Urinary bladder (tissue), 4 donors: ENCODE measurements at places on chromosomes 12 and 14. TPM values are rescaled to one million over a fixed set of nuclear protein-coding genes. Genes with fewer than 3 reads are reported as not detected.

GRCh38 chr12:45674181-45674977 is 55.1 kb upstream of the ARID2 start:
- no peak for DNase-seq

DNA sequence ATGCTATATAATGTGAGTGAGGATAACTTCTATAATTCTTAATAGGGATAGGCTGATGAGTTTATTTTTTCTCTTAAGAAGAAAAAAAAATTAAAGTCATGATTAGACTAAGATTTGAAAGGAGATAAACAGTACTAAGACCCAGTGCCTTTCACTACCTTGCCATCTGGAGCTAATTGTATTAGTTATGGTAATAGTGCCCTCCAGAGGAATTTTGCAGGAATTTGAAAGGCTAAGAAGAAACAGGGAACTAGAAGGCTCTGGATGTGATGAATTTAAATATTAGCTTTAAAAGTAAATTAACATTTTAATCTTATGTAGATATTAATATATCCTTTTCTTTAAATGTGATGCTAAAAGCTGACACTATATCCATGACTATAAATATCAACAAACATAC is 36.6 kb upstream of the PIK3C2G start:
- DNase-seq: no peak

DNA sequence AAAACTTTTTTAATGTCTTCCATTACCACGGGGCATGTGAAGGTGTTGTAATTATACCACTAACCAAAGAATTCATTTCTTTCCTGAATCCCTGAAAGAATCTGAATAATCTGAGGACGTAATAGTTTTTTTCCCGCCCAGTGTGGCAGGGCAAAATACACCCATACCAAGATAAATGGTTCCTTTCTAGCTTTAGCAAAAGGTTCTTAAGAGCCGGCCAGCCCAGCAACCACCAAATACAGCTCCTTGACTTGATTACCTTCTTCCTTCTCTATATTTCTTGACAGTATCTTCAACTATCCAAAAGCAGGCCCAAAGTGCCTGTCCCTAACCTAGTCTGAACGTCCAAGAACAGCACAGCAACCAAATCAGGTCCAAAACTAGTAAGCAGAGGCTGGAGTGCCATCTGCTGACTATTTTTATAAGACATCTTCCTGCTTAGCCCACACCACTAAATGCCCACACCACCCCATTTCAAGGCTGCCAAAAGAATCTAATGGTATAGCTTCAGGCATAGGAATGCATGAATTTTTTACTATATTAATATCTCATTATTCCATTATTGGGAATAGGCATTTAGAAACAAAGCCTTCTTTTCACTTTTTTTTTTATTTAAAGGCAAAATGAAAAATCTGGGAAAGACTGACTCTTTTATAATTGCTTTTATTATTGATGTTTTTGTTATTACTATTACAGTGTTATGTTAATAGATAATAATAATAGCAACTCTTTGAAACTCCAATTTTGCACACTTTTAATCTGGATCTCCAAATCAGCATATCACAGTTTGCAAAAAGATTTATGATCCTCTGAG is 524.4 kb downstream of the MED13L start:
- DNase-seq: no peak

DNA sequence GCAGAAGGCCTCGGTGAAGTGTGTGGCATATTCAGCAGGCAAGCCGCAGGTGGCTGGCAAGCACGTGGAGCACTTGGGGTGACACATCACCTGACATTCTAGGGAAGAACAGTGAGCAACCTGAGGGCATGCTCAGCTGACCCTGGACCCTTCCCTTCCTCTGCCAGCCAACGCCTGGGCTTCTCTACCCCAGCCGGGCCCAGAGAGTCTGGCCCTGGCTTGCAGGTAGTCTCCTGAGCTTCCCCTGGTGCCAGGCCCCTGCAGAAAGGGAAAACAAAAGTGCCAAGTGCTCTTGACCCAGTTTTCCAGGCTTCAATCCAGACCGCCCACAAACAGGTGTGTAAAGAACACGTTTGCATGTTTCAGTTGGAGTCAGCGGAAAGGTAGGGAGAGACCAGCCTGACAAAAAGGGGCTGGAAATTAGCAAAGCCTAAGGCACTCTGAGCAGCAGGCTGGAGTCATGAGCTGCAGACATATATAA is 45.7 kb downstream of the PRKAB1 start:
- no peak for DNase-seq

GRCh38 chr14:47763188-47763854 is 87.9 kb upstream of the MDGA2 start:
- no peak for DNase-seq

- DNase-seq: no peak
These were observed 2.8 kb upstream of the PLEKHH1 start for GRCh38 chr14:67529947-67530935.

DNA sequence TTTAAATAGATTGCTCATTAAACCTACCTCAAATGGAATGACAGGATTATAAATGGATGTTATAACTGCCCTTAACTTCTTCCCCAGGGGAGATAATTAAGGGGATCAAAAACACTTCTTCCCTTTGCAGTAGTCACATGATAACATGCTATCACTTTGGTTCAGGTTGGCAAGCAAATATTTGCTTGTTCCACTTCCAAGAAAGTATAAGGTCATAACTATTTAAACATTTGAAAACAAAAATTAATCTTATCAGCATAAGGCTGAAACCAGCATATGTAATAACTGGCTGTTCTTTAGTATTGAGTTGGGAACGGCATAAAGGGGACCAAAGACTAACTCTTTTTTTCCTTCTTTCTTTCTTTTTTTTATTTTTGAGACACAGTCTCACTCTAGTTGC is 2.4 kb upstream of the LYZ start:
- DNase-seq: no peak

GRCh38 chr12:68565391-68565903 is 45.3 kb upstream of the RAP1B start:
- DNase-seq: peak; percentile 78

DNA sequence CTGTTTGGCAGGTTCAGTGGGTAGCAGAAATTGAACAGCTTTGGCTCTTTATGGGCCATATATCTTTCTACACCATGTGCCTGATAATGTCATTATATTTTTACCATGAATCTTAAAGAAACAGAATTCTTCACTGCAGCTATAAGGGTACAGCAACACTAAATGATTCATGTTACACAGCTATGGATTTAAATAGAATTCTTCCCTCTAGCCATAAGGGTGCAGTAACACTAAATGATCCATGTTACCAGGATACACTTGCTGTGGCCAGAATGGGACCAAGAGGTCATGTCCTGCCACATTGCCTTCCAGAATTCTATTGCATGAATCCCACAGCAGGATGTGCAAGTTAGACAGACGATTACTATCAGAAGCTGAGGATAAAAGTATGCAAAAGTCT is 603.9 kb downstream of the FSCB start:
- DNase-seq: no peak

GRCh38 chr14:100237735-100238418 is 1.1 kb upstream of the YY1 start:
- DNase-seq: no peak

DNA sequence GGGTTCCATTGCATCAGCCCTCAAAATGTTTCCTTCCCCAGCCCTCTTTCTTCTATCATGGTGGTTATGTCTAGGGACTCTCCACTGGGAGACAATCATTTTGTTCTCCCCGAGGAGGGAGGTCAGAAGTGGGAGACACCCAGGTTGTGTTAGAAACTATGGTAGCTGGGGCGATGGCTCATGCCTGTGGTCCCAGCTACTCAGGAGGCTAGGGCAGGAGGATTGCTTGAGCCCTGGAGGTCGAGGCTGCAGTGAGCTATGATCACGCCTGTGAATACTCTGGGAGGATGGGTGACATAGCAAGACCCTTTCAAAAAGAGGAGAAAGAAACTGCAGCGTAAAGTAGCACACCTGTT is 13.0 kb upstream of the LRRC23 start:
- no peak for DNase-seq

DNA sequence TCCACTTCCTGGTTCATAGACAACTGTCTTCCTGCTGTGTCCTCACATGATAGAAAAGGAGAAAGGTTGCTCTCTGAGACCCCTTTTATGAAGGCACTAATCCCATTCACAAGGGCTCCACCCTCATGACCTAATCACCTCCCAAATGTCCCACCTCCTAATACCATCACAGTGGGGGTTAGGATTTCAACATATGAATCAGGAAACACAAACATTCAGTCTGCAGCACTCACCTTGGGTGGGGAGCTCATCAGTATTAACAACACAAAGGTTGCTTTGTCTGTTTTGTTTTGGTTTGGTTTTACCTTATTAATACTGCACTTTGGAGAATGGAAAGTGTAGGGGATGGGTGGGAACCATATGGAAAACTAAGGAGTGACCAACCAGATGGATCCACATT is 10.5 kb upstream of the SMCO2 start:
- no peak for DNase-seq

PLEKHD1 gene
- 0.11 TPM for total RNA-seq

NTN4 gene
- total RNA-seq: 12.8 TPM

HHIPL1 gene
- 3.8 TPM for total RNA-seq

CCND2 gene
- total RNA-seq: 203 TPM

C1S gene
- total RNA-seq: 196 TPM

SLC6A12 gene
- total RNA-seq: 0.21 TPM

SSTR1 gene
- total RNA-seq: 0.37 TPM

USP44 gene
- total RNA-seq: 0.42 TPM
